ENCODE measurements at places on chromosomes 11 and 22. TPM values are rescaled to one million over a fixed set of nuclear protein-coding genes. Genes with fewer than 3 reads are reported as not detected.

GRCh38 chr11:61453695-61454094, 23.8 kb downstream of the SDHAF2 start:
- no peak for DNase-seq
- no peak overlapping the region for H3K27ac ChIP-seq
- no peaks in the 10 kb centered on the region for H3K27me3 ChIP-seq
- peaks cover 2% of the 10 kb centered on the region for H3K4me1 ChIP-seq

GRCh38 chr11:44941259-44942021, 9.2 kb downstream of the TP53I11 start:
- H3K36me3 ChIP-seq: no peaks in the 10 kb centered on the region
- H3K27ac ChIP-seq: no peak overlapping the region
- H3K4me3 ChIP-seq: no peak overlapping the region
- DNase-seq: no peak
- H3K4me1 ChIP-seq: peaks cover 11% of the 10 kb centered on the region

DNA sequence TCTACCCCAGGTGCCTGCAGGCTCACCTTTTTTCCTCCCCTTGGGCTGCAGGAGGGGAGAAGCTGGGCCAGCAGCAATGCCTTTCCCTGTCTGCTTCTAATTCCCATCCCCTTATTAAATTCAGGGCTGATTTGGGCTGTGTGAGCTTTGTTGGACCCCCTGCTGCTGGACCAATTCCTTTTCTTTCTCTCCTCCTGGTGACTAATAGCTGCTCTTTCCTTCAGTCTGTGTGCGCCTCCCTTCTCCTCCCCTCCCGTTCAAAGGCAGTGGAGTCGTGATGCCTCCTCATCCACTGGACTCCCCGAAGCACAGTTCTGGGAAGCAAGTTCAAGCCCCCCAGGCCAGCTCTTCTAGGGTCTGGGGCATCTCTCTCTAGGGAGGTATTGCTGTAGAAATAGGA, 567.9 kb upstream of the CADM1 start:
- H3K4me1 ChIP-seq: no peaks in the 10 kb centered on the region
- H3K4me3 ChIP-seq: no peak overlapping the region
- DNase-seq: no peak
- no peak overlapping the region for H3K27ac ChIP-seq

- H3K4me1 ChIP-seq: no peaks in the 10 kb centered on the region
- no peaks in the 10 kb centered on the region for H3K36me3 ChIP-seq
- no peak for DNase-seq
- H3K4me3 ChIP-seq: no peak overlapping the region
- H3K27ac ChIP-seq: no peak overlapping the region
Measured at GRCh38 chr11:88604260-88604659, 266.7 kb upstream of the CTSC start.

DNA sequence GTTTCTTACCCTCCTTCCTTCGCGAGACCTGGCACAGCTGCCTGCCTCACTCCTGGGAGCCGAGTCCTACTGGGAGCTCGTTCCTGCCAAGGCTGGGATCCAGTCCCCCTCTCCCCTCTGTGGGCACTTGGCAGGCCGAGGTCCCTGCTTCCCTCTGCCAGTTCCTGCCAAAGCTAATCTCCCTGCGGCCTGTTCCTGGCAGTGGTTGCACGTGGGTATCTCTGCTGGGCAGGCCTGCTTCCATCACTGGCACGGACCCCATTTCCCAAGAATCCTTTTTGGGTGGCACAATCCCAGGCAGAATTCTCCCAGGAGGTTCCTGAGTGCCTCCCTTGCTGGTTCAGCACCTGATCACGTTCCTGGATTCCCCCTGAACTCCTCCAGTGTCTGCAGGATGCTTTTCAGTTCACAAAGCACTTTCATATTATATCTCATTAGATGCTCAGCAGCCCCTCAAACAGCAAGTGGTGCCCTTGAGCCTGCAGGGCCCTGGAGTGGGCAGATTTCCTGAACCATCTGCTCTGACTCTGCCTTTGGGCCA, 96.5 kb downstream of the RRM1 start:
- peaks cover 9% of the 10 kb centered on the region for H3K27me3 ChIP-seq
- peaks cover 2% of the 10 kb centered on the region for H3K4me1 ChIP-seq
- no peak overlapping the region for H3K27ac ChIP-seq
- DNase-seq: no peak

DNA sequence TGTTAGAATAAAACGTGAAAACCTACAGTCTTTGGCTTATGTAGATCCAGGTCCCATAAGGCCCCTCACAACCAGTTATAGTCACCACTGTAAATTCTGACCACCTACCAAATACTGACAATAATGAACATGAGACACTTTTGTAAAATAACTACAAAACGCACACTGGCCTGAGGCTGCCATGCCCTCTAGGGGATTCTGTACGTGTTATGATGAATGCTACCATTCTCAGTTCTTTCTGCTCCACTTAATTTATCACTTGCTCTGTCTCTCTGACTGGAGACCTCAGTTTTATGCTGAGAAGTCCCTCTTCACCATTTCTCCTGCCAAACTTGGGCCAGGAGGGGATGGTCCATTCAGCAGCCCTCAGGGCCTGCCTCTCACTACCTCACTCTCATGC, 18.7 kb upstream of the TMPRSS5 start:
- no peak for DNase-seq
- no peak overlapping the region for H3K4me3 ChIP-seq
- no peaks in the 10 kb centered on the region for H3K4me1 ChIP-seq
- H3K27ac ChIP-seq: no peak overlapping the region

DNA sequence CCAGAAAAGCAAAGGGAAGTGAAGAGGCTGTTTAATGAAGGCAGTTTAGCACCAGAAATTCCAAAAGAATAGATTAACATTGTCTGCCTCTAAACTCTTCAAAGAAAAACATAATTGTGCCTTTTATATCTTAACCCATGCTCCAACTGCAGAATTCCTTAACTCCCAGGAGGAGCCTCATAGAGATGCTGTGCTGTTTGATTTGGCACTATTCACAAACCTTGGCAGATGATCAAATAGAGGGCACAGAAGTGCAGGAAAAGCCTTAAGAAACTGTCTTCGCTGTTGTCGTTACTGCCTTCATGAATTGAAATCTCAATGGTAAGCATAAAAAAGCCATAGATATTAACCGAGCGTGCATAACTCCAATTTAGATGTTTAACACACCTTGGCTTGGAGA, 124.1 kb upstream of the MPPED2 start:
- no peaks in the 10 kb centered on the region for H3K27me3 ChIP-seq
- H3K4me1 ChIP-seq: no peaks in the 10 kb centered on the region
- H3K4me3 ChIP-seq: no peak overlapping the region

The MMP8 gene
- total RNA-seq: not detected

The CYTH4 gene
- 30.5 TPM for total RNA-seq

The WT1 gene
- total RNA-seq: not detected

The MOGAT2 gene
- total RNA-seq: not detected

The OR8D4 gene
- not detected for total RNA-seq

The BAD gene
- total RNA-seq: 14.3 TPM

The P4HA3 gene
- not detected for total RNA-seq

The JRKL gene
- total RNA-seq: 12.7 TPM

The A4GALT gene
- not detected for total RNA-seq
